Adipocyte (in vitro differentiated cells): ENCODE measurements at places on chromosomes 4 and X.
A peak's percentile ranks its signal among the peaks of the same experiment; 100 is the strongest.

- no peak for DNase-seq
These were observed 72.8 kb upstream of the BEND4 start for GRCh38 chr4:42225286-42225685.

- no peak for DNase-seq
These were observed 74.0 kb upstream of the AFF2 start for GRCh38 chrX:148426467-148426866.

DNA sequence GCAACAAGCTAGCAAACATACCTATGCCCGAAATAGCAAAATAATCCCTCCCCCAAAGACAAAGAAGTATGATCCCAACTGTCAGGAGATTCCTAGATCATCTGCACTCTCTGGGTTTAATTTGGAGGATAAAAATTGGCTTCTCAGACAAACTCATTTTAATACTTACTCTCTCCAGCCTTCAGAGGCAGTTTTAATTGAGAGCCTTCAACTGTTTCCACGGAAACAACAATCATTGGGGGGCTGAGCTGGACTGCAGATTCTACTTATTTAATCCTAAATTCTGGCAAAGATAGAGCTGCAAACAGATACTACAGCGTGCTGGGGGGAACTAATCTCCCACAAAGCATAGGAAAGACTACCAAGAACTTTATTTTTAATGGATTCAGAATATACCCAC, 168.2 kb downstream of the TSPAN5 start:
- DNase-seq = no peak

GRCh38 chr4:25842229-25842845, 20.5 kb downstream of the SEL1L3 start:
- DNase-seq = no peak

DNA sequence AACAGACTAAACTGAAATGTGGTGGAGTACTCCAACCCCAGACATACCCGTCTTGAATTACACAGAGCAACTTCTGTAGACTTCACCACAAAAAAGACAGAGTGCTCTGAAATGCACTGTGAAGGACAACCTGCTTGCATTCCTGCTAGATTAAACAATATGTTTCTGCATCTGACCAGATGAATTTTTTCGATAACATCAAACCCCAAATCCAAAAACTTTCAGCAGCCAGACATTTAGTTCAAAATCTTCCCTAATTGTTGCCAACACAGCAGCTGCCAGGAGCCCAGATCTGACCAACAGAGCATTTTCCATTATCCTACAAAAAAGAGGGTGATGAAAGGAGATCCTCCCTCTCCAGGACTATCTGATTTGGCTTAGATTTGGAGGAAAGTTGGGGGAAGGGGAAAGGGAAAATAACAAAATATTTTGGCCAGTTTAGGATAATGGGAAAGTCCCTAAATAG, 356.5 kb downstream of the PDGFC start:
- peak; percentile 89 for DNase-seq

GRCh38 chrX:53171356-53171755, 53.7 kb downstream of the KDM5C start:
- no peak for DNase-seq

DNA sequence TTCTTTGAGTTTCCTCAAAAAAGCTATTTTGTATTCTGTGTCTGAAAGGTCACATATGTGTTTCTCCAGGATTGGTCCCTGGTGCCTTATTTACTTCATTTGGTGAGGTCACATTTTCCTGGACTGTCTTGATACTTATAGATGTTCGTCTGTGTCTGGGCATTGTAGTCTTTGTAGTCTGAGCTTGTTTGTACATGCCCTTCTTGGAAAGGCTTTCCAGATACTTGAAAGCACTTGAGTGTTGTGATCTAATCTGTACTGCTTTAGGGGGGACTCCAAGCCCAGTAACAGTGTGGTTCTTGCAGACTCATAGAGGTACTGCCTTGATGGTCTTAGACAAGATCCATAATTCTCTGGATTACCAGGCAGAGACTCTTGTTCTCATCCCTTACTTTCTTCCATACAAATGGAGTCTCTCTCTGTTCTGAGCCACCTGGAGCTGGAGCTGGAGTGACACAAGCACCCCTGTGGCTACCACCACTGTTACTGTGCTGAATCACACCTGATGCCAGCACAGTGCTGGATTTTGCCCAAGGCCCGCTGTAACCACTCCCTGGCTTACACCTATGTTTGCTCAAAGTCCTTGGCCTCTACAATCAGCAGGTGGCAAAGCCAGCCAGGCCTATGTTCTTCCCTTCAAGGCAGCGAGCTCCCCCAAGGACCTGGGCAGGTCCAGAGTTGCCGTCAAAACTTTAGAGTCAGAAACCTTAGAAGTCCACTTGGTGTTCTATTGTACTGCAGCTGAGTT, 72.3 kb upstream of the EFHC2 start:
- no peak for DNase-seq

- DNase-seq = peak; percentile 85
These were observed 10.4 kb downstream of the SLC9B1 start for GRCh38 chr4:103008875-103009729.

DNA sequence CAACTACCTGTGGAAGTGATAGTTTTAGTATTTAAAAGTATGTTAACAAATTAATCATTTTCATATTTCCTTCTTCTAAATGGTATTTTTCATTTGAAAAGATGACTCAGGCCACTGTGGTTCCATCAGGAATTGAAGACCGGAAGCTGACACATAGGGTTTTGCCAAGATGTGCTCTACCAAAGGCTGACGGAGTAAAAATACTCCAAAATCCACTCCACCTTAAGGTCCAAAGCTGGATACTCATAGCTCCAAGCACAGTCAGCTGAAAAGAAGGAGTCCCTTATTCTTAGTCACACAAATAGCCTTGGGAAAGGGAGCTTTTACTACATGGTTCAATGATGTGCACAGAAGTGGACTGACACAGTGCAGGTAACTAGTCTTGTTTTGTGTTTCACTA, 472.0 kb downstream of the ARAP2 start:
- no peak for DNase-seq

- no peak for DNase-seq
These were observed 50.4 kb upstream of the SLC25A4 start for GRCh38 chr4:185092535-185093197.

- no peak for DNase-seq
These were observed 879.3 kb upstream of the SLIT2 start for GRCh38 chr4:19372390-19372789.

DNA sequence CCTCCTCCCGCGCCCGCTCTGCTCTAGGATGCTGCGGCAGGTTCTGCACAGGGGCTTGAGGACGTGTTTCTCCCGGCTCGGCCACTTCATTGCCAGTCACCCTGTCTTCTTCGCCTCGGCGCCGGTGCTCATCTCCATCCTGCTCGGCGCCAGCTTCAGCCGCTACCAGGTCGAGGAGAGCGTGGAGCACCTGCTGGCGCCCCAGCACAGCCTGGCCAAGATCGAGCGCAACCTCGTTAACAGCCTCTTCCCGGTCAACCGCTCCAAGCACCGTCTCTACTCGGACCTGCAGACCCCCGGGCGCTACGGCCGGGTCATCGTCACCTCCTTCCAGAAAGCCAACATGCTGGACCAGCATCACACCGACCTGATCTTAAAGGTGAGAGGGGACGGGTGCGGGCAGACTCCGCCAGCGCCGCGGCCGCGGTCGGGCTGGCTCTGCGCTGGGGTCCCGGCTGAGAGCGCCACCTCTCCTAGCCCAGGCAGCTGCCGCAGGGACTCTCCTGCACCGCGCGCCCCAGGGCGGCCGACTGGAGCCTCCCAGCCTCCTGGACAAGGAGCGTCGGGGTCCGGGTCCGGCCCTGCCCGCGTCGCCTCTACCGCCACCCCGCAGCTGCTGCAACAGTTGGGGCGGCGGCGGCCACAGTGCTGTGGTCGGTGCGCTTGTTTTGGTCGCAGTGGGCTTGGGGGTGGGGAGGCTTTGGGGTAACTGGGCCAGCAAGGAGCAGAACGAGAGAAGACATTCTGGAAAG, at the start of gene PTCHD1:
PTCHD1 (plus strand) TSS at position 2 of the 752 bp plus-strand sequence; CDS start at position 29, 27 bp downstream.
- DNase-seq = no peak

DNA sequence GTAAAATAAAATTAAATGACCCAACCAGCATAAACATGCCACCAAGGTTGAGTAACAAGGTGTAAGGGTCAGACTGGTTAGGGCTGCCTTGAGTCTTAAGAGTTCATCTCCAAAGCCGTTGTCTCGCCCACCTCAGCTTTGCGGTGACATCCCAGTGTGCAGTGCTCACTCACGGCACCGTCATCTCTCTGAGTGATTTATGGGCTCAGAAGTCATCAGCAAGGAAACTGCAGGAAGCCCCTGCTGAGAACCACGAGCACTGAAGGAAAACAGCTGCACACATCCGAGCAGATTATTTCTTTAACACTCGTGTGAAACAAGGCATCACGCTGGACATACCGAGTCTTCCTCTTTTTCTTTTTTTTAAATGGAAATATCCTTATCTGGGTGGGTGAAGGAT, 411.1 kb downstream of the TRIML1 start:
- no peak for DNase-seq

GRCh38 chrX:112851806-112852205, 11.2 kb upstream of the AMOT start:
- DNase-seq = peak; percentile 80

- DNase-seq = no peak
These were observed 682.3 kb downstream of the TRIML1 start for GRCh38 chr4:188821500-188821899.

- no peak for DNase-seq
These were observed 46.7 kb downstream of the GPRASP3 start for GRCh38 chrX:102767287-102767686.

DNA sequence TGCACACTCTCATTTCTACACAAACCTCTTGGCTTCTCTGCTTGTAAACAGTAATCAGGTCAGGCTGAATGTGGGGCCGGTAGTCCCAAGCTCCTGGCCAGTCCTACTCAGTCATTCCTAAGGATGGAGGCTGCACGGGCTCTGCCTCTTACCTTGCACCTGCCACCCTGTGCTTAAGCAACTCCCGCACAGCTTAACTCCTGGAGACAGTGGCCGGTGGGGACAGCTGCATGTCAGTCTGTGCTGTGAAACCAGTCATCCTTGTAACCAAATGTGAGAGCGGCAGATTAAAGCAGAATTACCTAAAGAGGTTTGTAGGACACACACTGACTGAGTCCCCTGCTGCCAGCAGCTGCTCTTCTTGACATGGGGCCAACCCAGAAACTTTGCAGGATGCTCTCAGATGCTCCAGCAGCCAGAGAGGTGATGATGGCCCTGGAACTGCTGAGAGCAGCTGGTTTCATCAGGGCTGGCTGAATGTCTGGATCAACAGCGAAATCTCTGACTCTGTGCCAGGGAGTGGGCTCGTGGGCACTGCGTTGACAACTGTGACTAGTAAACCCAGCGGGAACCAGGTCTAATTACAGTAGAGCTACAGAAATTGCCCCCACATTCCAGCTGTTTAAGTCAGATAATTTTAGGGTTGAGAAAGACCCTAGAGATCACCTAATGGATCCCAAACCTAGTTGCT, 123.7 kb downstream of the ANAPC4 start:
- DNase-seq = no peak

GRCh38 chr4:12576409-12576808, 907.7 kb downstream of the RAB28 start:
- no peak for DNase-seq

- no peak for DNase-seq
These were observed 96.9 kb downstream of the CLNK start for GRCh38 chr4:10587697-10588096.

GRCh38 chr4:185830263-185830994, 18.4 kb upstream of the SORBS2 start:
- no peak for DNase-seq

- DNase-seq = no peak
These were observed 7.0 kb downstream of the MXD4 start for GRCh38 chr4:2254665-2255500.
